ENCODE measurements at places on chromosomes 11 and 22. TPM values are rescaled to one million over a fixed set of nuclear protein-coding genes. Genes with fewer than 3 reads are reported as not detected.

Gene LGALS12
- total RNA-seq = not detected

Gene MS4A12
- total RNA-seq = not detected

Gene SAC3D1
- total RNA-seq = 12.1 TPM

- peaks cover 25% of the 10 kb centered on the region for H3K4me1 ChIP-seq
- no peaks in the 10 kb centered on the region for H3K36me3 ChIP-seq
- peak overlapping the region; percentile 34 for H3K4me3 ChIP-seq
- H3K27me3 ChIP-seq = peaks cover 6% of the 10 kb centered on the region
- H3K27ac ChIP-seq = peak overlapping the region; percentile 25
These were observed 12.5 kb upstream of the TCF20 start for GRCh38 chr22:42282943-42283277.

GRCh38 chr11:124085997-124086846 is 29.0 kb upstream of the VWA5A start:
- peaks cover 22% of the 10 kb centered on the region for H3K27me3 ChIP-seq
- no peak overlapping the region for H3K27ac ChIP-seq
- H3K4me3 ChIP-seq = no peak overlapping the region
- no peak for DNase-seq
- H3K4me1 ChIP-seq = no peaks in the 10 kb centered on the region
